ENCODE measurements at places on chromosomes 7 and 10.

GRCh38 chr7:116762971-116763370, 91.0 kb downstream of the MET start:
- DNase-seq = no peak

DNA sequence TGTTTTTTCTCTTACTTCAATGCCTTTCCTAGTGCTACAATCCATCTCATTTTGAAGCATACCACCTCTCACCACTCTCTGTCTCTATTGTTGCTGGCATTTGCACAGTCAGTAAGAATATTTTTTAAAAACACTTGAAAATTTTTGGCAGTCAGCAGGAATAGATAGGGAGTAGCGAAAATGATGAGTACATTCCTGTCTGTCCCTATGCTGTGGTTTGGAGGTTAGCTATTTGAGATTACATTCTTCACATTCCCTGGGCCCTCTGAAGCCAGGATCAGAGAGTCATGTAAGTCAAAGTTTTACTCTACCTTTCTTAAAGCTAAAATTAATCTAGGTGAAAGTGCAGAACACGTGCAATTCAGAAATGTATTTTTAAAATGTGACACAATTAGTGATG, 53.0 kb upstream of the MAGI2 start:
- DNase-seq = no peak

- DNase-seq = peak; percentile 44
These were observed 491.7 kb downstream of the CCSER2 start for GRCh38 chr10:84820120-84820519.

GRCh38 chr10:49176310-49177268, 11.6 kb downstream of the TMEM273 start:
- no peak for DNase-seq

DNA sequence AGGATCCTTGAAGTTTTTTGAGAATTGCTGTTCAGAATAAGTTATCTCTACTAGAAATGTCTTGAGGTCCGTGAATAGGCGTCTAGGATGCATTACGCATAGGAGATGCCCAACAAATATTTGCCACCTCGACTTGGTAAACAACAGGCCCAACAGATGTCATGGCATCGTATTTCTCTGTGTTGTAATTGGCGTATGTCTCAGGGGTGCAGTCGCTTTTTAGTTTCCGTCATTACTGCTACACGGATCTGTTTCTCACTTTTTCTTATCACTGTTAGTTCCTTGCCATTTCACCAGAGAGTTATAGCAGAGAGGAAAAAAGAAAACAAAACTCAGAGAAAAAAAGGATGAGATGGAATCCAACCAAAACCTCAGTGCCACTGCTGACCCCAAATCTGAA, 73.0 kb upstream of the SFMBT2 start:
- DNase-seq = no peak

- no peak for DNase-seq
These were observed 23.2 kb upstream of the ACSM6 start for GRCh38 chr10:95170790-95171189.

DNA sequence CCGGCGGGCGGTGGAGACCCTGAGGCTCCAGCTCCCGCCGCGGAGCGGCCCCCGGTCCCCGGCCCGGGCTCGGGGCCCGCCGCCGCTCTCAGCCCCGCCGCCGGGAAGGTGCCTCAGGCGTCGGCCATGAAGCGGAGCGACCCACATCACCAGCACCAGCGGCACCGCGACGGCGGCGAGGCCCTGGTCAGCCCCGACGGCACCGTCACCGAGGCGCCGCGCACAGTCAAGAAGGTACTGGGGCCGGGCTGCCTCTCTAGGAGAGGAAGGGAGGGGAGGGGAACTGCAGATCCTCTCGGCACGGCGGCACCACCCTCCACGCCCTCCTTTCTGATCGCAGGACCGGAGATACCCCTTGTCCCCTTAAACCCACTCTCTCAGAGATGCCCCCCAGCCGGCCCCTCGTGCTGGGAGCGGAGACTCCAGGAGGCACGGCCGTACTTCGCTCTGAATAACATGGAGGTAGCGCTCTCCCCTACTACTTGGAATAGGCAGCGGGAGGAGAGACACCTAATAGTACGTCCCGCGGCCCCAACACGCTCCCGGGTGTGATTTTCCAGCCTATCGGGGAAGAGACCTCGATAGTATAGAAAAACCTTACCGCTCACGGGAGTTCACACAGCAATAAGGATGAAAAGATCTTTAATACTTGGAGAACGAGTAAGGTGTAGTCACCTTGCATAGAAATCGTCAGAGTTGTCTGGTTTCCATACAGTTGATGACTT, 538 bp downstream of the AHCYL2 start:
- peak; percentile 28 for DNase-seq

DNA sequence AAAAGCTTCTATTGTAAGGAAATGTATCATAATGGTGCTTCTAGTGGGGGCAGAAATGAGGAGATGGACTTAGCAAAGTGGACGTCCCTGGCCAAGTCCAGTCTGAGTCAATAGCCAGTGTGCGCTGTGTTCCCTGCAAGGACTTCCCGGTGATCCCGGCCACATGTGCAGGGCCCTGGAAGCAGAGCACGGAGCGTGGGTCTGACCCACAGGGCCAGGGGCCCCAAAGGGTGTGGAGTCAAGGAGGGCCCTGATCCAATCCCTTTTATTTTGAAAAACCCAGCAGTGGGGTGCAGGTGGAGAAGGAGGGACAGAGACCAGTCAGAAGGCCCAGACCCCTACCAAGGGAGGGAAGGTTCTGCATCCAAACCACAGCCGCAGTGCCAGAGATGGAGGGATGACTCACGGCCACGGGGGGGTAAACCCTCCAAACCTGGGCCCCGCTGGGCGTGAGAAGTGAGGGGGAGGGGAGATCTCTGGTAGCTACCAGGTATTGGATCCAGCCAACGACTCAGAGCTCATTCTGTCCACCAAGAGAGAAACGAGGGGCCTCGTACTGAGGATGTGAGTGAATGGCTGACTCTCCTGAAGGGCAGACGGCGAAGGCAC, 57.2 kb upstream of the VIPR2 start:
- DNase-seq = no peak

DNA sequence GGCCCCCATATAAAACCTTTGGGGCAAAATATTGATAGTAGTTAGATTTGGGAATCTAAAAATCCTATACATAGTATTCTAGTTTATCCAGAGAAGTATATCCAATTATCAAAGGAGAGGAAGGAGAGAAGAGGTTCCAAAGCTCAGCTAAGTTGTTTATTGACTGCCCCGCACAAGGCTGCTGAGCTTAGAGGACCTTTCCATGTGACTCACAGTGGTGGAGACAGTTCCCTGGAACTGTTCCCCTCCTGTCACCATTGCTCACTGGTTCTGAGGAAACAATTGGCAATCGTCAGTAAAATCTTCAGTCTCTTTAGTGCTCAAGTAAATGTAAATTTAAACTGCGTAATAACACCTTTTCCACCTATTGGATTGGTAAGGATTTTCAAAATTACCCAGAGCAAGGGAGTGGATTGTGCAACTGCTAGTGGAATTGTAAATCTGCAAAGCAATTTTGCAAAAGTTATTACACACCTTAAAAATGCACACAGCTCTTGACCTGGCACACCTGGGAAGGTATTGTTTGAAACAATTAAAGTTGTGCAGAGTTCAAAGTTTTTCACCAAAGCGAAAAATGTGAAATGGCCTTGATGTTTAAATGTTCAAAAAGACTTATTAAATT, 63.1 kb downstream of the EEPD1 start:
- no peak for DNase-seq

GRCh38 chr7:133699386-133699785, 427.8 kb upstream of the LRGUK start:
- no peak for DNase-seq

- no peak for DNase-seq
These were observed 50.7 kb downstream of the CHST3 start for GRCh38 chr10:72014785-72015480.

DNA sequence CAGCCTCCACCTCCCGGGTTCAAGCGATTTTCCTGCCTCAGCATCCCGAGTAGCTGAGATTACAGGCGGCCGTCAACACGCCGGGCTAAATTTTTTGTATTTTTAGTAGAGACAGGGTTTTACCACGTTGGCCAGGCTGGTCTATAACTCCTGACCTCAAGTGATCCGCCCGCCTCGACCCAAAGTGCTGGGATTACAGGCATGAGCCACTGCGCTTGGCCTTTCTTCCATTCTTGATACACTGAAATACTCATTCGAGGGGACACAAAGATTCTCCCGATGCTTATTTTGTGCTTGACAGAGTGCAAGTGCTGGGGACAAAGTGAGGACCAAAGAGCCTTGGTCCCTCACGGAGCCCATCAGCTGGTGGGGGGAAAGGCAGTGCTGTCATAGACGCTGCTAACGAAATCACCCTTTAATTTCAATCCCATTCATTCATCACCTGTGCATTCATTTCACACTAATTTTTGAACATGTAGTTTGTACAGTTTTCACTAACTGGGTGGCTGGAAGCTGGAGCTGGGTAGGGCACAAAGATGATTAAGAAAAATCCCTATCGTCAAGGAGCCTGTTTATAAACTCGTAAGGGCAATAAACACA, 621 bp upstream of the FAM133B start:
- no peak for DNase-seq

DNA sequence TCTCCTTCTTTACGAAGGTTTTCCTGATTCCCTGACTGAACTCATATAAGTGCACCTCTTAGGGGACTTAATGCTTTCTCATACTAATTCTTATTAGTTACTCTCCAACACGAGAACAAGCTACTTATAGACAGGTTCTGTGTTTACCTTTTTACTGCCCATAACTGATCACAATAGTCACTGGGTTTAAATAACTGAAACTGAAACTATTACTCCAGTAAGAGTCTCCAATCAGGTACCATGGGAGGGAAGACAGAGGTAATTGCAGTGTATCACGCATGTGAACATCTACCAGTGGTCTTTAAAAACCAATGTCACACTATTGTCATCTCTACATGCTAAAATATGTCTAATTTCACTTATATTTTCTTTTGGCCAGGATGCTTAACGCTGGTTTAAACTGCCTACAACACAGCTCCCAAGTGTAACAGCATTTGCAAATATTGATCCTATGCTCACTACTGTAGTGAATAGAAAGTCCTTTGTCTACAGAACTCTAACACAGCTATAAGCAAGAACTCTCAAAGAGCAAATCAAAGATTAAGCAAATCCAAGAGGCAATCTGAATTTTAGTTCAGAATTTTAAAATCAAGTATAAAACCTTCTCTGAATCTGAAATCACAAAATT, 3.6 kb downstream of the GDI2 start:
- no peak for DNase-seq

- DNase-seq = no peak
These were observed 107.2 kb upstream of the TCF7L2 start for GRCh38 chr10:112842832-112843360.

- DNase-seq = no peak
These were observed 40.3 kb downstream of the CPVL start for GRCh38 chr7:29105752-29106668.

GRCh38 chr10:4083509-4084003, 298.5 kb upstream of the KLF6 start:
- peak; percentile 38 for DNase-seq

GRCh38 chr7:157495594-157495993, 158.8 kb downstream of the DNAJB6 start:
- no peak for DNase-seq

DNA sequence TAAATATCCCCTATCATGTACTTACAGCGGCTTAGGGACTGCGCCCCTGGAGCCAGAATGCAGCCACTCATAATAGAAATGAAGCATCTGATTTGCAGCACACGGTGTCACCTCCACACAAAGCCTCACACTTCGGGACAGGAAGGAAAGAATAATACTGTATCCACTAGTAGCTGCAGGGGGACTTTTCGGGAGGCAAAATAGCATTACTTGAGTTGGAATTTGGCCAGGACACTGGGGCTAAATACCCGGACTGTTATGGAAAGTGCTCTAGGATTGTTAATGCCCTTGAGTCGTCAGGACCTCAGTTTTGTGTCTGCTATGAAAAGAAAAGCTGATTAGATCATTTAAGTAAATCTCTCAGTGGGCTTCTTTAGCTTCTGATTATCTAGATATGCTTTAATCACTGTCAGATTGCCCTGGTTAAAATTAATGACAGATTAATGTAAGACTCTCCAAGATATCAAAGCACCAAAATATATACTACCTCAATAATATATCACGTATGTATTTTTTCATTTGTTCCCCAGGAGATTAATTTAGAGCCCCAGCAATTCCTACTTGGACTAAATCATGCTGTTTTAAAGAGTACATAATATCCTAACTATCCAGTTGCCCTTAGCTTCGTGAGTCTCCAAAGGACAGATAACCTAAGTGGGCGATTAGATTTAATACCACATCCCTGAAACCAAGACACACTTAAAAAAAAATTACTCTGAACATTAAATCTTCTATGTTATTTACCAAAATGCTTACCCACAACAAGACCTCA, 173.0 kb upstream of the NEBL start:
- DNase-seq = no peak

- no peak for DNase-seq
These were observed 55.8 kb downstream of the ALOX5 start for GRCh38 chr10:45429790-45430189.

DNA sequence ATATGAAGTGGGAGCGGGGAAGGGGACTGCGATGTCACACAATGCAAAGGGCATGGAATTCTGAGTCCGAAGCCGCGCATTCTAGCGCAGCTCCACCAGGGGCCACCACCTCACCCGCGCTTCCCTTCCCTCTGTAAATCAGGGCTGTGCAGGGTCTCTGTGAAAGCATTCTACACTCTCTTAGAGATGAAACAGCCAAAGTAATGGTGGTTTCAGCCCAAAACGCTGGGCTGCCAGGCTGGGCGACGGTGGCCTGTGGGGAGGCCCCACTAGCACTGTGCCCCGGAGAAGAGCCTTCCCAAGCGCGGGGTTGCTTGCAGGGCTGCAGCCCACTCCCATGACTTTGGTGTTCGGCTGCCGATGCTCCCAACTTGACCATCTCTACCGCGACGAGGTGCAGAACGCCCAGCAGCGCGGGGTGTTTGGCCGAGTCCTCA, 11.4 kb downstream of the ATG9B start:
- no peak for DNase-seq

DNA sequence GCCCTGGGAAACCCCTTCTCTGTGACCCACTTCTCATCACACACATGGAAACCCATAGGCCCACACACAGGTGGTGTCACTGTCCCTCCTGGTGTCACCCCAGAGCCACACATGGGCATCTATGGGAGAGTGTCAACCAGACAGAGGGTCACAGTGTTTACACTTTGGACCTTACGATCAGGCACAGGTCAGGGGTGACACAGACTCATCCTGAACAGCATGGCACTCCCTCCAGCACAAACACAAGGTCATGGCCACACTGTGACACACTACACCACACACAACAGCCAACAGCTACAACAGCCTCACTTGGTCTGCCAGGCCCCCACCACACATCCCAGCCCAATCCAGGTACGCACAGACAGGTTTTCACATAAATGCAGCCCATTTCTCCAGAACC, 6.2 kb downstream of the TLX1 start:
- no peak for DNase-seq

DNA sequence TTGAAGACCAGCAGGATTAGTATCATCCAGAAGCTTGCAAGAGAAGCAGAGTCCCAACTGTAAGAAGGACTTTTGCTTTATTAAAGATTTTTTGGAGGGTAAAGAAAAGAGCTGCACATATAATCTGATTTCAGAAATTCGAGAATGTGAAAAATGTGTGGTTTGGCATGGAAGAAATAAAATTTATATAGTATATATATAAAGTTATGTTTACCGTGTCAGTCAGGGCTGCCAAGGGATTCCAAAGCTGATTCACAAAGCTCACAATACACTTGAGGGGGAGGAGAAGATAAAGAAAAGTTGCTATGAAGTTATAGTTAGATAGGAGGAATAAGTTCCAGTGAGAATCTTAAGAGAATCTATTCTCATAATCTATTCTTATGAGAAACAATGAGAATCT, 231.8 kb upstream of the CACNA2D1 start:
- DNase-seq = no peak

All from NCI-H446 (cell line).